ENCODE measurements at places on chromosomes 12 and 14.

GRCh38 chr12:17971850-17972249 is 118.1 kb downstream of the RERGL start:
- no peak for DNase-seq

DNA sequence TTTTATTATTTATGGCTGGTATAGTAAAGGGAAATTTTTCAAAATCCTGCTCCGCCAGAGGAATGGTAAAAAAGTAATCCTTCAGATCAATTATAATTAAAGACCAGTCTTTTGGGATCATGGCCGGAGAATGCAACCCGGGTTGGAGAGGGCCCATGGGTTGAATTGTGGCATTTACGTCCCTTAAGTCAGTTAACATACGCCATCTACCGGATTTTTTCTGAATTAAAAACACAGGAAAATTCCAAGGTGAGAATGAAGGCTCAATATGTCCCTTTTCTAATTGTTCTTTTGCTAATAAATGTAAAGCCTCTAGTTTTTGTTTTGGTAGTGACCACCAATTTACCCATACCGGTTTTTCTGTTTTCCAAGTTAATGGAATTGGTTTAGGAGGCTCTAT is 602.8 kb downstream of the ALG10 start:
- DNase-seq: no peak

GRCh38 chr14:56341766-56342493 is 223.7 kb downstream of the PELI2 start:
- DNase-seq: no peak

DNA sequence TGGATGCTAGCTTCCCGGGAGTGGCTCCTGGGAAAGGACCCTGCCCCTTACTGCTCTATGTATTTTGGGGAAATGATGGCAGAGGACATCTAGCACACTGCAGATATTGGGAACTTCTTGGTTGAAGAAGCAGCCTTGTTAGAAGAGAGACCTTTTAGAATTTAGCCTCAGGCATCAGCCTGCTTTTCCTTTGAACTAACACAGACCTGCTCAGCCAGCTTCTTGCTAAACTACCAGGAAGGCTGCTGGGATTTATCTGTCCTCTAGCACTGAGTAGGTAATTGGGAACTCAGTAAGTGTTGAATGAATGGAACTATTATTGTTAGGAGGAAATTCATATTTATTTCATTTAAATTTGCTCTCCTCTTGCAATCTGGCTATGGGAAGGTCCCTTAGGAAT is 77.3 kb downstream of the DRAM1 start:
- no peak for DNase-seq

DNA sequence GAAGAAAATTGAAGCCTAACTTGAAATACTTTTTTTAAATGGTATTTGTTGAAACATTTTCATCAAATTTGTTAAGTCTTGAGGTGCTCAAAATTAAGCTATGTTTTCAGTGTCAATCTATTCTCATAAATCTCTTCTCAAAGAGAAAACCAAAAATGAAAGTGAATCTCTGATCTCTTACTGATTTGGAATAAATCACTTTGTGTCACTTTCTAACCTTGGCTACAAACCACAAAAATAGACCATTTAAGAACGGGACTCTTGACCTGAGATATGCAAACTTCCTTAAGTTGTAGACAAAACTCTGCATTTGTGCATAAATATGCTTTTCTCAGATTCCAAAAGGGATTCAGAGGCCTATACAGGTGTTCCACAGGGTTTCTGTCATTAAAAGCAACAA is 192.9 kb downstream of the SEC23A start:
- DNase-seq: no peak

- no peak for DNase-seq
Observed at GRCh38 chr14:70886421-70887206, 20.6 kb upstream of the PCNX1 start.

DNA sequence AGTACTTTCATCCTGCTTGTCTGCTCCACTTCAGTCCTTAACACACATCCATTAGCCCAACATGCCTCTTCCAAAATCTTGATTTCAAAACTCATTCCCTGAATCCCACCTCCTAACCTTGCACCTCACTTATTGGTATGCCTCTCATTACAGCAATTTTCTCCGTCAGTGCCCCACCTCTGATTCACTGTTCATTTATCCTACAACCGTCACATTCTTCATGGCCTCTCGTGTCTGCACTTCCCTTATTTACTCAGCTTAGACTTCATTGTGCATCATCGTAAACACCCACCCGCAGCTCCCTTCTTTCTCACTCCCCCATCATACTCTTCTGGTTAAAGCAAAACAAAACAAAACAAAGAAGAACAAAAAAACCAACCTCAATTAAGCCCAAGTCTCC is 160.6 kb upstream of the HMGA2 start:
- no peak for DNase-seq

DNA sequence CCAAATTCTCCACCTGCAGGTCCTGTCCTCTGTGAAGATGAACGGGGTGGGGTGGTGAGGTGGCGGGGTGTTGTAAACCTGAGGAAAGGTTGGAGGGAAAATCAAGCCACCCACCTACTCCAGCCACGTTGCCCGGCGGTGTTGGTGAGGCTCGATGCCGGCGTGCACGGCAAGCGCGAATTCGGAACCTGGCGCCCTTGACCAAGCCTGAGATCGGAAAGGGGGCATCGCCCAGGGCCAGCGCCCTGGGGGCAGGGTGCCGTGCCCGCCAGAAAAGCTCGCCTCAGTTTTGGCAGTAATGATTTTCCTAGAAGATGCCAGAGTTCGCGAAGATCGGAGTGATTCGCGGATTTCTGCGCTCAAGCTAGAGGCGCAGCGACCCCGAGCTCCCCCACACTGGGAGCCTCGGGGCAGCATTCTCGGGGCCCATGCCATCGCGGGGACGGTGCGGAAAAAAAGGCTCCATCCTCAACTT is 817 bp downstream of the STXBP6 start:
- no peak for DNase-seq

DNA sequence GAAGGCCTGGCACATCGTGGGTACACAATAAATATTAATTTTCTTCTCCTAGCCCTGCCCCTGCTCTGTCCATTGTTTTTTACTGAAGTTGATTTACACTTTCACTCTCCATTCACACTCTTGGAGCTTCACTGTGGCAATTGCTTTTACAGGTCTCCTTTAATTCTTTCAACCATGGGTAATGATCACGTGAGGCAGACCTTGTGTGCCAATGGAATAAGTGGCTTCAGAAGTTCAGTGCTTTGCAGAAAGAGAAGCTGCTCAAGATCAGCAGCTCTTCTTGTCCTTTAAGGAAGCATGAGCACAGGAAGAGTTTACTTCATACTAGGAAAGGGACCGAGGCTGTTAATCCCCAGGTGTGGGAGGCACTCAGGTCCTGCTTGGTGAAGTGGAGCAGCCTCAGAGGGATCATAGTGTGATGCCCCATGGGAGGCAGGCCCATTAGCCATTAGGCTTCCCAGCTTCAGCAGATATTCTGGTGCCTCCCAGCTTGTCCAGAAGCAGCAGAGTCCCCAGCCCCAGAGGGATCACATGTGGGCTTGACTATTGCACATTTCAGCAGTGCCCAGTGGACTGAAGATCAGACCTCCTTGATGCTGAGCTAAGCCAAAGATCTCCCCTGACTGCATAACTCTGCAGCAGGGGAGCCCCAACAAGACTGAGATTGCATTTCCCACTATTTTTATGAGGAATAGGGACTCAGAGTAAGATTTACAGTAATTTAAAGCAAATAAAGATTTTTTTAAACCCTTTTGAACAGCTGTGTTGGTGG is 5.0 kb upstream of the SLC35F4 start:
- peak; percentile 6 for DNase-seq

GRCh38 chr12:3538466-3539030 is 47.5 kb downstream of the PRMT8 start:
- no peak for DNase-seq

GRCh38 chr12:82655751-82656150 is 31.0 kb upstream of the TMTC2 start:
- no peak for DNase-seq

GRCh38 chr12:68538726-68539614 is 71.7 kb upstream of the RAP1B start:
- DNase-seq: no peak

DNA sequence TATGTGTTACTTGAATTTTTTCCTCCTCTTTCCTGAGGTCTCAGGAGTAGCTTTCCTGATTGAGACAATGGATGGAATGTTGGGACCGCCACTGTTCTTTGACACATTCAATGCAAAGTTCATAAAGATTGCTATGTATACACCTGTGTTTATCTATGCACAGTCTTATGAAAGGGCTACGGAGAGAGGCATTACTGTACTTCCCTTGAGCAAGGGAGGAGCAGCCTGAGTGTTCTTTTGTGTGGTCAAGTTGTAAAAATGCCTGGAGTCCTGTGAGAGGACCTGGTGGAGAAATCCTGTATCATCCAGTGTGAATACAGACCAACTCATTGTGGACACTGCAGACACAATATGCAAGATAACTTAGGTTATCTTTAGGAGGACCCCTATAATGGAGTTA is 1.2 kb downstream of the SRGAP1 start:
- peak; percentile 26 for DNase-seq

DNA sequence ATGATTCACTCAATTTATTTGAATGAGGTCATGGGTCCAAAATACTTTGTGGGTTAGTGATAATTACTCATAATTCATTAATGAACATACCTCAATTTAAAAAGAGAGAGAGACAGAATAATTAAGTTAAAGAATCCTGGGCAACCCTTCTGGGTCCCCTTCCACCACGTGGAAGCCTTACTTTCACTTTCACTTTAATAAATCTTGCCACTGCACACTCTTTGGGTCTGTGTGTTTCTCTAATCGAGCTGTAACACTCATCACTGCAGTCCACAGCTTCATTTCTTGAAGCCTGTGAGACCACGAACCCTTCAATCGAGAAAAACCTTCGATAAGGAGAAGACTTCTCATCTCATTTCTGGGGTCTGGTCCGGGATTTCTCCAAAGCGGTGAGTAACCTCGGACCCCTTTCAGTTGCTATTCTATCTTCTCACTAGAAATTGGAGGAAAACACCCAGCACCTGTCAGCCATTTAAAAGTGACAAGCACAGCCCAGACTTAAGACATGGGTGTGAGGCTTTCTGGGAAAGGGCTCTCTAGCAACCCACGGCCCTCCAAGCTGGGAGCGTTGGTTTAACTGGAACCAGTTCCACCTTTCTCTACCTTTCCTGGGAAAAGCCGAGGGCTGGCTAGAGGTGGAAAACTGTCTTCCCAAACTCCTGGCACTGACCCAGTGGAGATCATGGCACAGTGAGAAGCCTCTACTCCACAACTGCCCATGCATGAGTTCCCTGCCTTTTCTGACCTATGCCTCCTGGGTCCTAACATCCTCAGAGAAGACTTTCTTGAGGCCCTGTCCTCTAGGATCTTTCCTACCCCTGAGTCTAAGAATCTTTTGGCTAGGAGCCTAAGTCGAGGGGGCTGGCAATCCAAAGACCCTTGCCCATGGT is 148.8 kb upstream of the ATF7IP start:
- DNase-seq: no peak

GRCh38 chr14:89675590-89675989 is 258.6 kb upstream of the FOXN3 start:
- no peak for DNase-seq

GRCh38 chr14:20697273-20698017 is 8.9 kb downstream of the ANG start:
- DNase-seq: peak; percentile 67

- DNase-seq: no peak
Observed at GRCh38 chr14:74804219-74804825, 41.2 kb downstream of the YLPM1 start.

- DNase-seq: no peak
Observed at GRCh38 chr12:57057067-57057751, 7.3 kb upstream of the MYO1A start.

DNA sequence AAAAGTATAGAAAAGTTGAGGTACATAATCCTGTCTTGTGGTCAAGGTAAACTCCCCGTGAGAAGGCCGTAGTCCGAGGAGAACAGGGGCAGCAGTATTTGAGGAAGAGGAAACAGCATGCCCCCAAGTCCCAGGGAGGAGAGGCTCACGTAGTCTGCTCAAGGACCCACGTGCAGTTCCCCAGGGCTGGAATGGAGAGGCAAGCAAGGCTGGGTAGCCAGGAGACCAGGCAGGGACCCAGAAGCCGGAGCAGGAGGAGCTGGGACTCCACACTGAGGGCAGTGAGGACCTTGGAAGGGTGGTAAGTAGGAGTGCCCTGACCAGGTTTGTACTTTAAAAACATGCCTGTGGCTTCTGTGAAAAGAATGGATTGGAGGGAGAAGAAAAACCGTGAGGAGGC is 100.0 kb downstream of the EGLN3 start:
- no peak for DNase-seq

GRCh38 chr14:60968099-60968498 is 12.8 kb downstream of the TRMT5 start:
- no peak for DNase-seq

GRCh38 chr12:41013881-41014642 is 174.1 kb upstream of the PDZRN4 start:
- no peak for DNase-seq

DNA sequence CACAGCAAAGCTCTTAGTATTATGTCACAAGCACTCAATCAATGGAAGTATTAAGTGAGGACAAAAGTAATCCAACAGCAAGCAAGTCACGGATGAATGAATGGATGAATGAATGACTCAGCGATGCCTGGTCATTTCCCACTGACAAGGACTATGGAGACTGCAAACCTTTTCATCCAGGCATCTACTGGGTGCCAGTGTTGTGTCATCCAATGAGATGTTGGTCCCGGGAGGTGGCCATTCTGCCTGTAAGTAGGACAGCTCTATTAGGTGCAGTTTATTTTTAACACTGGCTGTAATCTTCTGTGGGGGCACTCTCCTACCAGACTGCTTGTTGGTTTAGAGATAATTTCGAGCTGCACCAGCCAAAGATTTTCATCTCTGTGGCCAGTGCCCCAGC is 39.4 kb downstream of the STAB2 start:
- peak; percentile 9 for DNase-seq

- no peak for DNase-seq
Observed at GRCh38 chr14:52755607-52756316, 25.8 kb downstream of the STYX start.

DNA sequence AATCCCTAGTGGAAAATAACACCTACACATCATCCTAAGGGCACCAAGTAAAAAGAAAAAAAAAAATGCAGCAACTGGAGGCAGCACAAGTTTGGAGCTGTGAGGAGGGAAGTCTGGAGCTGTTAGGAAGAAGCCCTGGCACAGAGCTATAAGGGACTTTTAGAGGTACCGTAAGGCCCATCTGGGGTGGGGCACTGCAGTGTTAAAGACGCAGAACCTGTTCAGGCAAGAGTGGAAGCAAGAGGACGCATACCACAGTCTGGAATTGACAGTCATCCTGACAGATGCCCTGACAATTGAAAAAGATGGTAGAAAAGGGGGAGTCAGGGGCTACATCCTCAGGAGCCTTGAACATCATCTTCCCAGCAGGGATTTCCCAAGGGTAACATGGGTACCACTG is 195.9 kb upstream of the PLEKHG7 start:
- no peak for DNase-seq

- no peak for DNase-seq
Observed at GRCh38 chr12:120955232-120955631, 23.1 kb upstream of the HNF1A start.

GRCh38 chr12:108635997-108636808 is 2.5 kb upstream of the SELPLG start:
- DNase-seq: no peak

GRCh38 chr12:56867216-56867615 is 67.0 kb downstream of the SDR9C7 start:
- DNase-seq: no peak
